Amniotic stem cell (primary cell): ENCODE measurements at places on chromosomes 7 and 10.

GRCh38 chr10:69332278-69333010 is 54.1 kb downstream of the HK1 start:
- no peak for DNase-seq

GRCh38 chr10:5971886-5972285 is 5.5 kb downstream of the IL15RA start:
- no peak for DNase-seq

DNA sequence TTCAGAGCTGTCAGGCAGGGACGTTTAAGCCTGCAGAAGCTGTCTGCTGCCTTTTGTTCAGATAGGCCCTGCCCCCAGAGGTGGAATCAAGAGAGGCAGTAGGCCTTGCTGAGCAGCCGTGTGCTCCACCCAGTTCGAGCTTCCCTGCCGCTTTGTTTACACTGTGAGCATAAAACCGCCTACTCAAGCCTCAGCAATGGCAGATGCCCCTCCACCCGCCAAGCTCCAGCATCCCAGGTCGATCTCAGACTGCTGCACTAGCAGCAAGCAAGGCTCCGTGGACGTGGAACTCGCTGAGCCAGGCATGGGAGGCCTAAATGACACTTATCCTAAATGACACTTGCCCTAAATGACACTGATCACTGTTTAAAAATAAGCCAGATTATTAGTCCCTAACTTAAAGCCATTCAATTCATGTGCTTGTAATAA is 6.8 kb upstream of the ASB15 start:
- no peak for DNase-seq

- no peak for DNase-seq
Observed at GRCh38 chr7:48718731-48719378, 205.5 kb upstream of the CDC14C start.

GRCh38 chr7:152902870-152903860 is 143.6 kb downstream of the ACTR3B start:
- no peak for DNase-seq

DNA sequence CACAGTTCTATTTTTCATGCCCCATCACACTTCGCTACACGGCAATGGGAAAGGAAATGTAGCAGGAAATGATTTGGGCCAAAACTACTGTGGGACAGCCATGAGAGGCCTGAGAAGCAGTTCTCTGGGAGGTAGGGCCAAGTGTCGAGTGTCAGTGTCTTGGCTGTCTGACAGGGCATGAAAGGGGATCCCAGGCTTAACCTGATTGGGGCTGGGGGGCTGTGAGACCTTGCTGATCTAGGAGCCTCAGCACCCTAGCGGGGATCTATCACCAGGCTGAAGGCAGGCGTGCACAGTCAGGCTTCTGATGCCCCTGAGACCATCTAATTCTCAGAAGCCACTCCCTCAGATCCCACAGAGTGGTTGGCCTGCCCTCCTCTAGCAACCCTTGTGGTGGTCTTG is 58.2 kb upstream of the SLC25A13 start:
- no peak for DNase-seq

- DNase-seq, result no peak
Observed at GRCh38 chr7:50491209-50491608, 41.1 kb upstream of the FIGNL1 start.

DNA sequence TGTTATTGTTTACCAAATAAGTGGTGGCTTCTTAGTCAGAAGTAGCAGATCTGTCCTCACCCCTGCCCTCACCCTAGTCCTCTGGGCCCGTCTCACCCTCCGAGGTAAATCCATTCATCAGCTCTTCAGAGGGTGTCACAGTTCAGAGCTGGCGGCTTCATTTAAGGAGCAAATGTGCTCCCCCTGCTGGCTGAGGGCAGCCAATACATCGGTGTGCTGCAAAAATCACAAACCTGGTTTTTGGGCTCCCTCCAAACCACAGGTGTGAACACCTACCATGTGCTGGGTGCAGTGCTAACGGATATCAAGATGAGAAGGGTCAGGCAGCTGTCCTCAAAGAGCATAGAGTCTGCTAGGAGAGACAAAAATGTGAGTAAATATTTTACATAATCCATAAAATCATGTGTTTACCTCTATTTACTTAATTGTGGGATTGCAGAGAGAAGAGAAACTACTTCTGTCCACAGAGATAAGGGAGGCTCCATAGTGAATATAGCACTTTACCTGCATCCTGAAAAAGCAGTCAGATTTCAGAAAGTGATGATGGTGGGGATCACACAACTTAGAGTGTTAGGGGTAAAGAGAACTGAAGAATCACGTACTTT is 15.5 kb upstream of the CRTAC1 start:
- DNase-seq, result peak; percentile 45

GRCh38 chr10:85527616-85528317 is 838.8 kb downstream of the GRID1 start:
- DNase-seq, result no peak

GRCh38 chr7:151863386-151864079 is 13.4 kb downstream of the PRKAG2 start:
- no peak for DNase-seq

- no peak for DNase-seq
Observed at GRCh38 chr10:120701381-120701780, 149.8 kb upstream of the WDR11 start.

DNA sequence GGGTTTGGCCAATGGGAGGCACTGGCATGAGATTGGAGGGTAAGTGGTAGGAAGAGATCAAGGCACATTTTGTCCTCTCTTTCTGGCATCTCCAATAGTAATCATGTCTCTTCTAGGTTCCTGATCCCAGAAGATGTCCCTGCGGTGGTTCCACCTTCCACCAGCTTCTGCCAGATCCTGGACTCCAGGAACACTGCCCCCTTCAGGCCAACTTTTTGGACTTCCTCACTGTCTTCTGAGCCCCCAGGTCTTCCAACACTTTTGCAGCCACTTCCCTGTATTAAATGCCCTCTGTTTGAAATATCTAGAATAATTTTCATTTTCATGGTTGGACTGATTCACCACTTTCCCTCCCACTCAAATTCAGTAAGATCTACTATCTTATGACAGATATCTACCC is 60.9 kb downstream of the BAMBI start:
- no peak for DNase-seq

DNA sequence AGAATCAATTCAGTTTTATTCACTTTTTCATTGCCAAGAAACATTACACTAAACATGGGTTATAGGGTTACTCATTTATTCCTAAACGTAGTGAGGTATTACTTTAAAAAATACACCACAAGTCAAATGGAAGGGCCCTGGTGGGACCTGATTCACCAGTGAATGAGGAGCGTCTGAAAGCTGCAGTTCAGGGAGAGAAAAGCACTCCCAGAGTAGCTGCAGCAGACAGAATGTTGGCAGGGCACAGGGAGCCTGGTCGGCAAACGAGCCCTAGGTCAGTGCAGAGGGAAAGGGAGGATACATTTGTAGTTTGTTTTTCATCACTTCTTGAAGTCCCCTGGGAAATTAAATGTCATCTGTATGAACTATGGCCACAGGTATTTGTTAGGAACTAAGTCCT is 361.7 kb upstream of the ETV1 start:
- no peak for DNase-seq

GRCh38 chr7:158355456-158356065 is 232.1 kb downstream of the PTPRN2 start:
- DNase-seq, result no peak
